ENCODE measurements at places on chromosomes 7 and 10.

DNA sequence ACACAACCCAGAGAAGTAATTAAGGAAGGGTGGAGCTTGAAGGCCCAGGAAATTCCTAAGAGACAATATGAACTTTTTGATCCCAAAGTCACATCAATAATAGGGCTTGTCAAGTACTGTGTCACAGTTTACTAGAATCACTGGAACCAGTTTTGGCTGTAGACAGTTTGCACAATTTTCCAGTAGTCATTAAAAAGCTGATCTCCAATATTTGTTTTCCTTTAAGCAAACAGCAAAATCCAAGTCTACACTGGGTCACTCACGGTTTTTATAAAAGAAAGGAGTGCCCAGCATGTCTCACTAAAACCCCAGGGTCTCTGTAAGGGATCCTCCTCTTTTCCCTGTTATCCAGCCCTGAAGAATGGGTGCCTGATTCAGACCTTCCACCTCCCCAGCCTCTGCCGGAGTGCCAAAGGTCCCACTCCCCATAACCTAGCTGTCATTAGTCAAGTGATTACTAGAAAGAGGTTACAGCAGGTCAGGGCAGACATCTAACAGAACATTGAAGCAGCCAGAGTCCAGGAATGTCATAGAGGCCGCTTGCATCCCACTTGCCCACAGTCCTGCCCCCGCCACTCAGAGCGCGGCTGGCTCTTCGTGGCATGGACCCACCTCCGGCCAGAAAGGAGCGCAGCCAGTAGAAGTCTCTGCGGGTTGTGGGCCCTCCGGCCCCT lies 552 bp downstream of the SLC25A16 start:
- no peak for DNase-seq

DNA sequence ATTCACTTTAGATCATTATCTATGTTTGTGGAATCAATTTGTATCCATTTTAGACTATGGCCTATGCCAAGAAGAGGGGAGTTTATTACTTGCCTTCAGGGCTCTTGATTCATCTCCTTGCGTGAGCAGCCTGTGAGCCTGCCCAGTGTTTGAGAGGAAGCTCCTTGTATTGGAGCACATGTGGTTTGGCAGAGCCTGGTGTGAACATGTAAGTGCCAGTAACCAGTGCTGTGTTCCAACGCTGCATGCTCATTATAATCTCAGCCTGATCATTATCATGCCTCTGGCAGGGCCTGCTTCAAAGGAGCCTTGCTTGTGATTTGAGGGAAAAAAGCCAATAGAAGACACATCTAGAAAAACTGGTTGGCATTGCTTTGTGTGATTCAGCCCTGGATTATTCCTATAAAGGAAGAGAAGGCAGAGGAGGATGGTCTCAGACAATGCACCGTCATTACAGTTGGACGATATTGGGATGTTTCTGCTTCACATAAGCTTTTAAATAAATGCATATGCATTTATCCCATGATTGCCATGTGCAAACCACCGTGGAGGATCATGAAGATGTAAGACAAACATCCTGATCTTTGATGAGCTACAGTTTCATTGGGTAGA lies 203.4 kb upstream of the AHR start:
- no peak for DNase-seq

DNA sequence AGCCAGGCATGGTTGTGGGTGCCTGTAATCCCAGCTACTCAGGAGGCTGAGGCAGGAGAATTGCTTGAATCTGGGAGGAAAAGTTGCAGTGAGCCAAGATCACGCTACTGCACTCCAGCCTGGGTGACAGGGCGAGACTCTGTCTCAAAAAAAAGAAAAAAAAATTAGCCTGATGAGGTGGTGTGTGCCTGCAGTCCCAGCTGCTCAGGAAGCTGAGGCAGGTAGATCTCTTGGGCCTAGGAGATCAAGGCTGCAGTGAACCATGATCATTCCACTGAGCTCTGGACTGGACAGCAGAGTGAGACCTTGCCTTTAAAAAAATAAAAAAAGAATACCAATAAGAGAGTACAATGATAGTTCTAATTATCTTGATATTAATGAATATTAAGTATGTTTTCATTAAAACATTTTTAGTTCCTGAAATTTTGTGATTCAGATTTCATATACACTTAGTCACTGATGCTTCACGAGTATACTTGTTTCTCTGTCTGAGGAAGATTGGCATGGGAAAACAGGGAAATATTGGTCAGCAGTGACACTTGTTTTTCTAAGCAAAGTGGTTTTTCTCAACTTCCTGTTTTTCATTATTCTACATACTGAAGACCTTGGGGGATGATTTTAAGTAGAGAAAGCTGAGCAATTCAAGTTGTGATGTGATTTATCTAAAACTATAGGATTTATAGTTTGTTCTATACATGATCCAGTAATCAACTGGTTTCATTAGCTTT lies 76.8 kb downstream of the ADK start:
- DNase-seq: no peak

DNA sequence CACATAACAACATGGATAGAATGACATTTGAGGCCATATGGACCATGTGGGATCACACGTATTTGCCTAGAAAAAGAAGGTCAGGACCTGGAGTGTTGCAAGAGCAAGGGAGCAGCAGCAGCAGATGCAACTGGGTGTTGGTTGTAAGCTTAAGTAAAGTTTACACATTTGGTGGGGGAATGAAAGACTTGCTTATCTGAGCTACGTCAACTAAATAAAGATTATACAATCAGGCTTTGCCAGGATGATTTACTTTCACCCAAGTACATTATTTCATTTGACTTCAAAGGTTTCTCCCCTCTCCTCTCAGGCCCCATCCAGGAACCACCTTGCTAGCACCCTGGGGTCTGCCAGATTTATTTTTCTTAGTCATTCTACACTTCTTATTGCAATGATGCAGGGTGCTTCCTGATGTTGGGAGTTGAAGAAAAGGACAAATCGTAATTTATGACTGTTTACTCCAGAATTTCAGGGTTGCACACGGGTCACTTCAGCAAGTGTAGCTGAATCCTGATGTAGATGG lies 591.9 kb upstream of the IGFBP3 start:
- no peak for DNase-seq

DNA sequence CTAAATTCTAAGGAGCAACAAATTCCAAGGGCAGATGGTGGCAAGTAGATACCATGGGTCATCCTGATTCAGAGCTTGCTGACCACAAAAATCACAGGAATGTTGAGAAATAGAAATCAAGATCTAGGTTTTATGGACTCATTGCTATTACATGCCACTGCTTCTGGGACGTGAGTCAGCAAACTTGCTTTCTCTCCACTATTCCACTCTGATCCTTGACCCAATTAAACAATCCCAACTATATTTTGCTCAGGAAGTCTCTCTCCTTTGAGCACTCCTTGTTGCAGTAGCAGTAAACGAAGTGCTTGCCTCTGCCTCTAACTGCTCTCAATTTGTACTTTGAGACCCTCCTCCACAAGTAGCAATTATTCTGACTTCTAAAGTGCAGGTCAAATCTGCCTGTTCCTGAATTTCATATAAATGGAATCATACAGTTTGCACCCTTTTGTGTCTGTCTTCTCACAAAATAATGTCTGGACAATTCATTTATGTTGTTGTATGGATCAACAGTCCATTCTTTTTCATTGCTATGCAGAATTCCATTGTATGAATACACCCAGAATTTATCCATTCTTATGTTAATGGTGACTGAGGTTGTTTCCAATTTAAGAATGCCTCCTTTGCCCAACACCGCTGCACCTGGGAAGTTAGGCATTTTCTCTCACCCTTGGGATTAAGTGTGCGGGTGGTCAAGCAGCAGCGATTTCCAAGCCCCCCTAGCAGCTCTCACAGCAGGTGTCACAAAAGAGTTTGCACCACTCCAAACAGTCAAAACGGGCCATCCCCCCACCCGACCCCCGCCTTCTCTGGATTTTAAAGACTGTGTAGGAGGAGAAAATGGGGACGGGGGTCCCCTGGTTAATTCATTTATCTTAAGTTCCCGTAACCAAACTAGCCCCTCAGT lies 35.9 kb downstream of the ACSM6 start:
- no peak for DNase-seq

GRCh38 chr7:122622682-122623081 lies 76.2 kb downstream of the RNF133 start:
- DNase-seq: no peak

DNA sequence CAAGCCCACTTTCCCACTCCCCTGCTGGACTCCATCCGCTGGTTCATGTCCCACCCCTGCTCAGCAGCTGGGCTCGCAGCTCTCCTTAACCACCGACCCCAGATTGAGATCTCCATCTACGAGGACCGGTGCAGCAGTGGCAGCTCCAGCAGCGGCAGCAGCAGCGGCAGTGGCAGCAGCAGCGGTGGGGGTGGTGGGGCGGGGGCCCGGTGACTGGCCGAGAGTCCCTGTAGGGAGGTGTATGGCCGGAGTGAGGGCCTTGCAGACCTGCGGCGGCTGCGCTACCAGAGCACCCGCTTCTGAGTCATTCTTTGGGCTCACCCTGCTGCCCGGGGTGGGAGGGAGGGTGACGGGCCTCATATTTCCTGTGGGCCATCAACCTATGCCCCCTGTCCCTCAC lies 15.8 kb downstream of the GOLGA7B start:
- DNase-seq: no peak

DNA sequence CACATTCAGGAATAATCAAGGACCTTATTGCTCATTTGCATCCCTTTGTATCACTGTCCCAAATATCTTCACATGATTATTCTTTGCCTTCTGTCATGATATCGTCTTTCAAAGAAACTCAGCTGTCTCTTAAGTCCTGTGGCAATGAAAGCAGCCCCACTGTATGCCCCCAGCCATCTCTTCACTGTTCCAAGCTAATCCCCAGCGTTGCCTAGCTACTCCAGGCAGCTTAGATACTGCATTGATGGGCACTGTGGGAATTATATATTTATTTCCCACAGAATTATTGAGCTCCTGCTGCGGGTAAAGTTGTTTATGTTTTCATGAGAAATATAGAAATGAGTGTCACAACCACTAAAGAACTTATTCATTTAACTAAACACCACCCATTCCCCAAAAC lies 38.8 kb downstream of the SND1 start:
- no peak for DNase-seq

- DNase-seq: no peak
These were observed 9.1 kb downstream of the SSMEM1 start for GRCh38 chr7:130216750-130217149.

DNA sequence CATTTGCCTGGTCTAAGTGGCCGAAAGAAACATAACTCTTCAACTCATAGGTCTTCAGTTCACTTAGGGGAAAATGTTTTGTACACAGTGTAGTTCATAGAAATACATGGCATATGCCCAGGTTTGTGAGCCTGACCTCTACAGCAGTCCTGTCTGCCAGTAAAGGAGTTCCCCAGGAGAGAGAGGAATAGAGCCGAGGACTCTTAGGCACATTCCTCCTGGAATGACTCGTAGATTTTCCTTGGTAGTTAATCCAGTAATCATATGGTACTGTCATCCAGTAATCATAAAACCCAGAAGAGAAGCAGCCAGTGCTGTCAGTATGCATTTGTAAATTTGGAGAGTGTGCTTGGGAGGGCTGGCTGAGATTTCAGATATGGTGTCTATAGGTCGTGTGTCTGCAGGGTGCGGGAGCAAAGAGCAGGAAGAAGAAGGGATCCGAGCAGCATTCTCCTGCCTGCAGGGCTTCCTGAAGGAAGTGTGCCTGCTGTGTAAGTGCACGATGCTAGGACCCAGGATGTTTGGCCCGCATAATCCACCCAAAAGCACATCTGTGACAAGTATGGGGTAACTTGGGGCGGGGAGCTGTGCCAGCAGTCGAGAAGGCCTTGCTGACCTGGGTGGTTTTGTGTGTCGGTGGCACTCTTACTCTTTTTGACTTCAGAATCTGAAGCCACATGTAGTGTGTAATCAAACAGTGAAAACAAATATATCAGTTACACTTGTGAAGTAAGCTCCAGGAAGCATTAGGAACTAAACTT lies 13.9 kb downstream of the EIF4H start:
- no peak for DNase-seq

DNA sequence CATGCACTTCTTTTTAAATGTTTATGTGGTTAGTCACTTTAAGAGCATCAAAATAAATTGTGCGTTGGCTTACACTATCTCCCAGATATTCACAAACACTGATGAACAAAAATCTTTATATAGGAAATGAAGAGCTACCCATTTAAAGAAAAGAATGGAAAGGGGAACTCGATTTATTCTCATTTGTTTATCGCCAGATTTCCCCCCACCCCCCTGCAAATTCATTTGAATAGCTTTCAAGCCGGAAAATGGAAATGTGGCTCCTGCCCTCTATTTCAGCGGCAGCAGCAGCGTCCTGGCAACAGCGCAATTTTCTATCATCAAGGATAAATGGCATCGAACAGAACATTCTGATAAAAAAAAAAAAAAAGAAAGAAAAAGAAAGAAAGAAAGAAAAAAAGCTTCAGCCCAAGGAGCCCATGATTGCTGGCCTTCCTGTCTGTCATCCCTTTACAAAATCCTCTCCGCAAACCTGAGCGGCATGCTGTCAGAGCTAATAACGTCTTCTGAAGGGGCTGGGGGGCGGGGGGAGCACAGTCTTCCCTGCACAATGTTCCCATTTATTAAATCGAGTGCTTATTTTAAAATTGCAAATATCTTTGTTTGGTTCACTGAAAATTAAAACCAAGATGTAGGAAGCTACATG lies 13.7 kb upstream of the DLX6 start:
- DNase-seq: no peak
